Ecto neural progenitor cell (in vitro differentiated cells): ENCODE measurements at places on chromosomes 5 and 9.

GRCh38 chr5:17748201-17748600 lies 113.9 kb downstream of the TAF11L14 start:
- no peak for DNase-seq

GRCh38 chr9:137316012-137316981 lies 14.2 kb upstream of the NRARP start:
- DNase-seq, result peak; percentile 87

GRCh38 chr9:116232424-116233159 lies 79.0 kb downstream of the PAPPA start:
- no peak for DNase-seq

DNA sequence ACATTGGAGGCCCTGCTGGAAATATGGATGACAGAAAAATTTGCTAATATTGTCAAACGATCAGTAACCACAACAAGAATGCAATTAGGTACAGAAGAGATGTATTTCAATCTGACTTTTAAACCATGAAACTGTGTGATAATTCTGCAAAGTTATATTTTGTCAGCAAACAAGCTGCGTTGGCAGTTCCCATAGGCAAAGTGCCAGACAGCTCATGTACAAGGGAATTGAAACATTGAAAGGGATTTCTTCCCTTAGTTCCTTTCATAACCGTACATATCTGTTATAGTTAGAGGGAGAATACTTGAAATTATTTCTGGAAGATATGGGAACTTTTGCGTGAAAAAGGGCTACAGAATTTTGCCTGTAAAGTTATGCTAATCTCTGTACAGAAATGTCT lies 419.4 kb upstream of the PTGER4 start:
- no peak for DNase-seq

DNA sequence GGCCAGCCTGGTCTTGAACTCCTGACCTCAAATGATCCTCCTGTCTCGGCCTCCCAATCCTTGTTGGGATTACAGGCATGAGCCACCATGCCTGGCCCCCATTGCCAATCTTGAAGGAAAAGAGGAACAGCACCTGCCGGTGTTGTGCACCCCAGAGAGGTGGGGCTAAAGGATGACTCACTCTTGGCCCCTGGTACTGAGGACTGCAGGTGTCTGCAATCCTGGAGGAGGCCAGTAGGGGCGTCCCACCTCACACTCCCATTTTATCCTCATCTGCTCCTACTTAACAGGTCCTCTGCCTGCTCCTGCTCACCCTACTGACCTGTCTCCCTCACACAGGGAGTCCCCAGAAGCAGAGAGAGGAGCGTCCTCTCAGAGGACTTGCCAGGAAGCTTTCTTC lies 390.4 kb downstream of the ARHGEF28 start:
- DNase-seq, result no peak

GRCh38 chr9:85040821-85041465 lies 371.4 kb downstream of the NTRK2 start:
- DNase-seq, result no peak

DNA sequence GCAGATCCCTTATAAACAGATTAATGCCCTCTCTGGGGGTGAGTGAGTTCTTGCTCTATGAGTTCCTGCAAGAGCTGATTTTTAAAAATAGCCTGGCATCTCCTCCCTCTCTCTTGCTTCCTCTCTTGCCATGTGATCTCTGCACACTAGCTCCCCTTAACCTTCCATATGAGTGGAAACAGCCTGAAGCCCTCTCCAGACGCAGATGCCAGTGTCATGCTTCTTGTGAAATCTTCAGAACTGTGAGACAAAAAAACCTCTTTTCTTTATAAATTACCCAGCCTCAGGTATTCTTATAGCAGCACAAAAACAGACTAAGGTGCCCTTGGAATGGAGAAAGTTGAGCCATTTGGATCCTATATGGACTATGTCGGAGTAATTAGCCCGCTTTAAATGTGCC lies 559.7 kb upstream of the CYLC2 start:
- no peak for DNase-seq

GRCh38 chr5:140365941-140366340 lies 5.9 kb downstream of the SLC4A9 start:
- DNase-seq, result no peak

GRCh38 chr5:150488519-150489359 lies 19.2 kb upstream of the NDST1 start:
- no peak for DNase-seq

DNA sequence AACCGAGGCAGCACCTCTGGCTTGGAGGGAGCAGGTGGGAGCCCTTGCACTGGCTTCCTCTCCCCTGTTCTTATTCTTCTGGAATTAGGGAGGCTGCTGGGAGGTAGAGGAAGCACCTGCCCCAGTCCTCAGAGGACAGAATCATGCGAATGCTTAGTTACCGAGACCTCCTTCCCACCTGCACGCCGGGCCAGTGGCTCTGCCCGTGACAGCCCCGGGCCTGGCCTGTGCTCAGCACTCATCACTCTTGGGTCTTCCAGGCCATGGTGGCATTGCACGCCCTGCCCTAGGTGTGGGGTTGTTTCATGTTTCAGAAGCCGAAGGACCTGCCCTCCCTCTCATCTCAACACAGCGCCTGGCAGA lies 45.3 kb upstream of the NKD2 start:
- no peak for DNase-seq

DNA sequence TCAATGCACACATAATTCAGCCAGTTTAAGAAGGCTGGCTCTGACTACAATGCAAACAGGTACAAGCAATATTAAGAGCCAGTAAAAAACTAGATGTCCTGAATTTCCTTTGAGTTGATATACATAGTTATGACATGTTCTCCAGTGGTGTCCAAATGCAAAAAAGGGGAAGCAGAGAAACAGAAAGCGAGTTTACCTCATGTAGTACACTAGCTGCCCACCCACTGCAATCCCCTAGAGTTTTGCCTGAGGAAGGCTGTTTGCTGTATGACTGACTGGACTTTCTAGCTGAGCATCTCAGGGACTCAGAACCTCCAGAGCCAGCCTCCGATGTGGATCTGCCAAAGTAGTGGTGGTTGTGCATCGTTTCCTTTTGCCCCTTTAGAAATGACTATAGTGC lies 44.8 kb upstream of the SLC1A3 start:
- DNase-seq, result no peak

- DNase-seq, result no peak
These were observed 191.2 kb downstream of the CDH9 start for GRCh38 chr5:26847041-26847736.

GRCh38 chr5:73701566-73701965 lies 75.6 kb downstream of the ARHGEF28 start:
- no peak for DNase-seq

GRCh38 chr5:9347032-9347431 lies 198.8 kb downstream of the SEMA5A start:
- no peak for DNase-seq

DNA sequence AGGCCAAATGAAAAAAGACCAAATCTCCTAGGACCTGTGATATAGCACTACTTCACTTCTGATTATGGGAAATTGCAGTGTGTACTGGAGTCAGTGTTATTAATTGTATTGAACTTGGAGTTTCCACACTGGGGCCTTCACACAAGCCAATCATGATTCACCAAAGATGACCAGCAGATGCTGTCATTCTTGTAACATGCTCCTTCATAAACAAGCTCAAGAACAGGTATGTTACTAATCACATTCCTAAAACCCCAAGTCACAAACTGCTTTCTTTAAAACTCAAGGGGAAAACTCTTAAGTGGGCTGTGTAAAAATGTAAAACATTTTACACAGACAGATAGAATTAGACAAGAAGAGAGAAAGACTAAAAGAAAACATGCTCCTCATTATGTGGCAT lies 5.6 kb downstream of the KLHL3 start:
- no peak for DNase-seq

GRCh38 chr5:103513701-103514100 lies 48.9 kb downstream of the NUDT12 start:
- no peak for DNase-seq

DNA sequence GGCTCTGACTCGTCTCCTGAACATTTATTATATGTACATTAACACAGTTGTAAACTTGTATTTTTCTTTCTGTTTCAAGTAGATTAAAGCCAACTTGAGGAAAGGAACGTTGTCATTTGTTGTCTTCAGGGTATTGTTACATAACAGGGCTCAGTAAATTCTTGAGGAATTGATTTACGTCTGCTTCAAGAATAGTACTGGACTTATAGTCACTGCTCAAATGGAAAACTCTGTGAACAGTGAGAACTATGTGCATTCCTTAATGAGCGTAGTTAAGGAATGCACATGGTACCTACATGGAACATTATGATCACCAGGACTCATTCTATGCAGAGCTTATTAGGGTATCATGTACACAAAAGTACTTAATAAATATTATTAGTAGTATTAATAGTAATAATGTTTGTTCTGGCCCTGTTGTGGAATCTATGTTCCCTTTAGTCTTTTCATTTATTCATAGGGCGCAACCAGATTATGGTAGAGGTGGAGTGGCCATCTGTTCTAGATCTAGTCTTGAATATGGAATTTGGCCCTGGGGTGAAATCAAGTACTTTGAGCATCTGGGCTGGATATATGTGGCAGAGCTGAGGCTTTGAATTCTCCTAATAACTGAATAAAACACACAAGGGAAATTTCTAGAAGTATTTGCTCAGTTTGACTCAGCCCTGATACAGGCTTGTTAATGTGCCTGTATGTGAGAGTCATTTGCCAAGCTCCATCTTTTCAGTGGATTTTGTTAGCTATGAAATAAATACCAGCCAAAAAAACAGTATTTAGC lies 108.6 kb upstream of the SH3GL2 start:
- DNase-seq, result no peak

DNA sequence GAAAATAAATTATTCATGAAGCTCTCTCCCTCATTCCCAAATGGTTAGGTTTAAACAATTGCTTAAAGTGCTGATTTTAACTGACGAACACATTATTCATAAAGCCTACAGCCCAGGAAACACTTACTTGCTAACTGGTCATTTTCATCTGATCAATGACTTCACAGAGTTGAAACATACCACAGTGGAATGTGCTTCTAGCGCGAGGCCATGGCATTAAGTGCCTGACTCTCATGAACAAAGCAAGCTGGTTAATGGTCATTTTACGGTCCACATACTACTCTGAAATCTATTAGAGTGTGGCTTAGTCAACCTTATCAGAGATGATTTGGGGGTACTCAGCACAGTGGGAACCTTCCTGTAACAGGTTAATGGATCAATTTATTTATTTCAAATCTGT lies 114.6 kb downstream of the MED27 start:
- DNase-seq, result no peak

DNA sequence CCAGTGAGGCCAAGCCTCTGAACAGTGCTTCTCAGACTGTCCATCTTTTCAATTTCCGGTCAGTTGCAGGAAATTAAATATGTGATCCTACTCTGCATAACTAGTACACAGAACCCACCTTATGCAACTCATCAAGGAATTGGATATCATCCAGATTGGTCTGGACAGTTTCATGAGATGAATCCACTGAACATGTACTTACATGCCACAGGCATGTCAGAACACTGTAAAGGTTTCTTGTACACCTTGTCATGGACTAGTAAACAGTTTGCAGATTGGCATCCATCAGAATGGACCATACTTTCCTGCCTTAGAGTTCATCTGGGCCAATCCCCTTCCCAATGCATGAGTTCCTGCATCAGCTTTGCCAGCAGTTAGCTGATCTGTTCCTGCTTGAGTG lies 30.4 kb downstream of the GARNL3 start:
- no peak for DNase-seq

DNA sequence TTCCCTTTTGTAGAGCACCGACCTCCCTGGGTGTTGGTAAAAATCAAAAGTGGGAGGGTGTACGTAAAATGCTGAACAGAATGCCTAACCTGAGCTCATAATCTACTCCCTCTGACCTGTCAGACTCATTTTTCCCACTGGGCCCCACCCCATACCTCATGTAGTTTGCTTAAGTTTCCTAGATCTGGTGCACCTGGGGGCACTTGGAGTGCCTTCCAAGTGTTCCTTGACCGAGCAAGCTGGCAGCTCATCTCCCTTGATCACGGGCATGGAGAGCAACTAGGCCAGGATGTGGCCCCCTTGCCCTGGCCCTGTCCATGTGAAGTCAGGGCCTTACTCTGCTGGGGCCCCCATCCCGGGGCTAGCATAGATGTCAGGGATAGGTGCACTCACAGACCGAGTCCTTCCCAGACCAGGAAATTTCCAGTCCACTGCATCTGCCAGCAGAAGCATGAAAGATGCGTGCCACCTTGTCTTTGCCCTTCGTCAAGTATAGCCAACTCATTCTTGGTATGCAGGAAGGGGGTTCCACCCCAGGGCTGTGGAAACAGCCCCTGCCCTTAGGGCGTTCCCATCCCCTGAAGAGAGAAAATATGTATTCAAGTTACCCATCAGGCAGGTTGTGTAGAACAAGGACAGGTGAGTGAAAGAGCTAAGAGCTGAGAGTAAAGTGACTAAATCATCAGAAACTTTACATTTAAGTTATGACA lies 41.9 kb downstream of the SLC22A5 start:
- no peak for DNase-seq

DNA sequence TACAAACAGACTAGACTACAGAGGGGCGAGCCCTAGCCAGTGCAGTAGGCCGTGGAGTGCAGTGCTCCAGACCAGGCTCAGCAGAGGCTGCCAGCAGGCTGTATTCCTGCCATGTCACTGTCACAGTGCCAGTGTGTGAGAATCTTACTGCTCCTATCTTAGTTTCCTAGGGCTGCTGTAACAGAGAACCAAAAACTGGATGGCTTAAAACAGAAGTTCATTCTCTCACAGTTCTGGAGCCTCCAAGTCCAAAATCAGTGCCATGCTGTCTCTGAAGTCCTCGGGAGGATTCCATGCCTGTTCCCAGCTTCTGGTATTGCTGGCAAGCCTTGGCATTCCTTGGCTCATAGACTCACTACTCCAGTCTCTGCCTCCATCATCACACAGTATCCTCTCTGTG lies 75.0 kb upstream of the SAP30L start:
- no peak for DNase-seq

- DNase-seq, result no peak
These were observed 205.3 kb upstream of the WWC1 start for GRCh38 chr5:168086104-168086610.

DNA sequence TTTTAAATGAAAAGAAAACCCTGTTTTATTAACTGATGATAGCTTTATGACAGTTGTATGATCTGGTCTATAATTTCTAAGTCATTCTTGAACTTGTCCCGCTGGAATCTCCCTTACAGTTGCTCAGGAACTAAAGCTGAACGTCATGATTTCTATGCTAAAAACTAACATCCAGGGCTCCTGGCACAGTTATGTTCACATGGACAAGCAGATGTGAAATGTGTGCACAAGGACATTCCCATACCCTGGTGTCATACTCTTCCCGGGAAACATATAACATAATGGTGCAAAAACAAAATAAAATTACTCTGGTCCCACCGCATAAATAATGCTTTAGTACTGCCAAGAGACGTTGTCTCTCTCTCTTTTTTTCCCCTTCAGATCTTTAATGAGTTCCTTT lies 134.9 kb downstream of the PRDM6 start:
- DNase-seq, result no peak

GRCh38 chr5:122173474-122174415 lies 44.4 kb downstream of the ZNF474 start:
- DNase-seq, result no peak

- DNase-seq, result no peak
These were observed 488.7 kb upstream of the CYLC2 start for GRCh38 chr9:102506406-102506805.

GRCh38 chr5:140295414-140295813 lies 7.5 kb downstream of the PFDN1 start:
- DNase-seq, result no peak
